Stimulated activated CD8-positive, alpha-beta memory T cell treated with anti-CD3 and anti-CD28 coated beads, Interleukin-15, amount 100 ng/mL, for 1 hour (primary cell): ENCODE measurements at places on chromosomes 7 and 10.

DNA sequence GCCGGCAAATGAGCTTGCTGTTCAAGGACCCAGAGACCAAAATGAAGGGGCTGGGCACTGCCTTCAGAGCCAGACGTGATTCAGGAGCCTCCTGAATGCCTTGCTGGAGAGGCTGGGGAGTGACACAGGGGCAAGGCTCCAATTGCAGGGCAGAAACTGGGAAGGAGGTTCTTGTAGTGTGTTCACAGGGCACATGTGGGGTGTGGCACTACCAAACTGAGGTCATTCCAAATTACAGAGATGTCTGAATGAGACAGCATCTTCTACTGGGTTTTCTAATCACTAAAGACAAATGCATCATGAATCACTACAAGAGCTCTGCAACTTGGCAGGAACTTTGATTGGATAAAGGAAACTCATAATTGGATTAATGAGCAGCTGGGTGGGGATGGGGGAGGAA, 17.8 kb downstream of the CRTAC1 start:
- DNase-seq, result no peak

DNA sequence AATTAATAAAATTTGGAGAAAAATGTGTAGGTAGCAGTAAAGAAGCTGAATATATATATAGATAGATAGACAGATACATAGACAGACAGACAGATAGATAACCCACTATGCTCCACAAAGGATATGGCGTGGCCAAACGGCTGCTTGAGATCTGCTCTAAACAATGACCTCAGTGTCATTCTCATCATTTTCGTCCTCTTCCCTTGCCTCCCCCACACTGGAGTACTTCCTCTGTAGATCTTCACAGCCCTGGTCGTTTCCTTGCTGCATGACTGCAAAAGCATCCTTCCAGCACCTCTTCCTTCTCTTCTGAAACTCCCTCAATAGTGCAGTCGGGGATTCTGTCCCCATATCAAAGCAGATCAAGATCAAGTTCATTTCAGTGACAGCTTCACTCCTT, 35.6 kb upstream of the ATP6V0A4 start:
- no peak for DNase-seq

GRCh38 chr10:61835946-61836887, 65.3 kb upstream of the ARID5B start:
- DNase-seq, result no peak

- no peak for DNase-seq
Observed at GRCh38 chr10:100743626-100744135, 1.7 kb upstream of the PAX2 start.

DNA sequence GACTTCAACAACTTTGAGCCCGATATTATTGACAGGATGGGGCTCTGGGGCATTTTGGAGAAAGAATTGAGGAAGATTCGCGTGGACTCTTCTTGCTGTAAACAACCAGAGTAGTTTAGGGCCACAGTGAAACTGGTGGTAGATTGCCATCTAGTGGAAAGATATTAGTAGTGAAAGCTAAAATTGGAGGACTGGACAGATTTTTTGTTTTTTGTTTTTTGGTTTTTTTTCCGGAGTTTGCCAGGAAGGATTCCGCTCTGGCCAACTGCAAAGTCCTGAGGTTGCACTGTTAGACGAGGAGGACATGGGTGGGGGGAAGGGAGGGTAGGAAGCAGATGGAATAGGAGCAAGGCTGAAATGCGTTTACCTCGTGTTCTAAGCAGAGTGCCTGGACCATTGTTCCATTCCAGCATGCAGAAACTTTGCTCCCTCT, 11.7 kb downstream of the NOBOX start:
- DNase-seq, result no peak

- DNase-seq, result no peak
Observed at GRCh38 chr7:137820677-137821420, 25.9 kb downstream of the DGKI start.
